ENCODE measurements at places on chromosomes 7 and 10.
A peak's percentile ranks its signal among the peaks of the same experiment; 100 is the strongest.

DNA sequence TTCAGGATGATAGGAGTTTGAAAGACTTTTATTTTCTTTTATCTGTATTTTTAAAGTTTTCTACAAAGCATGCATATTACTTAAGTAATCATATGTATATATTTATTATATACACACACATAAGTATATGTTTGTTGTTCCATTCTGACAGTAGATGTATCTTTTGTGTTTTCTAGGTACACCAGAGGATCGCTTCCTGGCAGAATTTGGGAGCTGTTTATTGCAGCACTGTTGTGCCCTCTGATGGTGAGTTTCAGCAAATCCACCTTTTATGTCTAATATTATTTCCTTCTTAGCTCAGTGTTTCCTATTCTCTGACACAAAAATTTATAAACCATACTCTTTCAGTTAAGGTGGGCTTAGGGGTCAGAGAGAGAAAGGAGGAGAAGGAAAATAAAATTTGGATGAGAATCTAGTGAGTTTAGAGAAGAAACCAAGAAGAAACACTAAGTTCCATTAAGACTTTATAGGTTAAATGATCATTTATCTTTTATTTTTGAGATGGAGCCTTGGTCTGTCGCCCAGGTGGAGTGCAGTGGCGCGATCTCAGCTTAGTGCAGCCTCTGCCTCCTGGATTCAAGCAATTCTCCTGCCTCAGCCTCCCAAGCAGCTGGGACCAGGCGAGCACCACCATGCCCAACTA lies 59.2 kb upstream of the OIT3 start:
- DNase-seq, result peak; percentile 71

GRCh38 chr10:4849555-4850242 lies 23.7 kb downstream of the AKR1E2 start:
- DNase-seq, result peak; percentile 83

GRCh38 chr7:99244939-99245338 lies 27.7 kb upstream of the MYH16 start:
- no peak for DNase-seq

GRCh38 chr7:271266-272107 lies 18.5 kb upstream of the FOXL3 start:
- peak; percentile 80 for DNase-seq

GRCh38 chr10:110898391-110898790 lies 20.6 kb downstream of the BBIP1 start:
- DNase-seq, result no peak

- DNase-seq, result peak; percentile 56
Measured at GRCh38 chr10:118459642-118460193, 117.6 kb upstream of the FAM204A start.

GRCh38 chr7:30996256-30996655 lies 32.5 kb downstream of the GHRHR start:
- no peak for DNase-seq

DNA sequence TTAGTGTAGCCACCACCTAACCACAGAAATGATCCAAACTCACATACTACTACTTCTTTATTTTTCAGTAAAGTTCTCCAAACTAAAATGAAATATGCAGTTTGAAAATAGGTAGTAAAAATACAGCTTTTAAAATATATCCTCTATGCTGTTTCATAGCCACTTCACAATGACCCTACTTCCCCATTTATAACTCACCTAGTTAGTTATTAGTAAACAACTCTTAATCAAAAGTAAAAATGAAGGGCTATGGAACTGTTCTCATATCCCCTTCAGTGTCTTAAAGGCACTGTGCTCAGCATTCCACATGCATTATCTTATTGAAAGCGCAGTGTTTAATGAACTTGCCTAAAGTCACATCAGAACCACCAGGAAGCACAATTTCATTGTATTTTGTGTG lies 43.5 kb downstream of the KMT2C start:
- no peak for DNase-seq

DNA sequence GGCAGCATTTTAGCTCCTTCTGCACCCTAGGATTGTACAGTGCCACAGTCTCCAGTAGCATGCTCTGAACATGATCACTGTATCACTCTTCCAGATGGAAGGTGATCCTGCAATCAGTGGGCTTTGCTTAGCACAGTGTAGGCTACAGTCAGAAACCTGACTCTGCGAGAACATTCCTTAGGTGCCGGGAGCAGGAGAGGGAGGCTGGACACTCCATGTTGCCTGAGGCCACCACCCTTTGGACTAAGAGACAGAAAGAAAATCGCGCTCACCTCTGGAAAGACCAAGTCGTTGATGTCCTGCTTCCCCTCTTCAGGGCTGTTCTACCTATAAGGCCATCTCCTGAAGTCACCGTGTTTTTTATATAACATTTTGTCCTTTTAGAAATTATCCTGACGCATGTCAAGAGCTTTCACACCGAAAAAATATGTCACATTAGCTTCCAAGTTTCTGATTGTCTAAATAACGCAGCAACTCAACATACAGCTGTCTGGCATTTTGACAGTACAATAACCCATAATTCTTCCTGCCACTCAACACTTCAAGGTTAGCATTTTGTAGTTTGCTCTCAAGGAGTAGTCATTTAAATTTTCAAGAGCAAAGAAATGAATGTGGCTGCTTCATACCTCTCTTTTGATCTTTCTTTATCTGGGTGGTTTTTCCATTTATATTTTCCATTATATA lies 563.1 kb downstream of the LRMDA start:
- DNase-seq, result peak; percentile 19

- no peak for DNase-seq
Measured at GRCh38 chr7:41996381-41997035, 240.5 kb downstream of the GLI3 start.

- no peak for DNase-seq
Measured at GRCh38 chr10:121516093-121516865, 82.0 kb downstream of the FGFR2 start.

Data from putamen (tissue), 1 donor.